ENCODE measurements at places on chromosomes 5 and 9.

DNA sequence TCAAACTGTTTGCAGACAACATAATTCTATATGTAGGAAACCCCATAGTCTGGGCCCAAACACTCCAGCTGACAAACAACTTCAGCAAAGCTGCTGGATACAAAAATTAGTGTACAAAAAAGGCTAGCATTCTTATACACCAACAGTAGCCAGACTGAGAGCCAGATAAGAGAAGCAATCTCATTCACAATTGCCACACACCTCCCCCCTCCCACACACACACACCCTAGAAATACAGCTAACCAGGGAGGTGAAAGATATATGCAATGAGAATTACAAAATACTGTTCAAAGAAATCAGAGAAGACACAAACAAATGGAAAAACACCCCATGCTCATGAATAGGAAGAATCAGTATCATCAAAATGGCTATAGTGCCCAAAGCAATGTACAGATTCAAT lies 9.0 kb downstream of the MTREX start:
- DNase-seq = no peak

DNA sequence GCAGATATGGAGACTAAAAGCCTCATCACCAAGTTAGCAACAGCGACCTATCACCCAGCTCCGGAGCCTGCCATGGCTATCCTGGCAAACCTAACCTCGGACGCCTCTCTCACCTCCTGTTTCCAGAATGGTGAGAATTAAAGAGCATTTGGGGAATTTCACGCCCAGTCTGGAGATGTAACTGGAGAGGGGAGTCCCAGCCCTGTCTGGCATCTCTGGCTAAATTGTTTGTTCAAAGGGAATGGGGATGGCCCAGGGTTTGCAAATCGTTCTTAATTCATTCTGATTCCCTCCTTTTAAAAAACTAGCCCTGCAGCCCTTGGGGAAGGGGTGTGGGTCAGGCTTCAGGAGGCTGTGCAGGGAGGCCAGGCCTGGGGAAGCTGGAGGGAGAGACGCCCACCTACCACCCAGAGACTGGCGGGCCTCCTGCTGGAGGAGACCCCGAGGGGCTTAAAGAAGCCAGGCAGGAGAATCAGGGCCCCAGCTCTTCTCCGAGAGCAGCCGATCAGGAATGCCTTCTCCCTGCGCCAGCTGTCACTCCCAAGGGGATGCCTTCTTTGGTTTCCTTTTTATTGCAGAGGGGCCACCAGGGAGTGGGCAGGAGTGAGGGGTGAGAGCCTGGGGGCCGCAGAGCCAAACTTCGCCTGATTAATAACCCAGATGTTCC lies 964 bp upstream of the COL5A1 start:
- DNase-seq = no peak

- DNase-seq = no peak
These were observed 778.3 kb downstream of the PRELID2 start for GRCh38 chr5:145056800-145057199.

- DNase-seq = no peak
These were observed 172.1 kb upstream of the GAS1 start for GRCh38 chr9:87119328-87119881.

- no peak for DNase-seq
These were observed 216.0 kb upstream of the ANKRD55 start for GRCh38 chr5:56449071-56449640.

DNA sequence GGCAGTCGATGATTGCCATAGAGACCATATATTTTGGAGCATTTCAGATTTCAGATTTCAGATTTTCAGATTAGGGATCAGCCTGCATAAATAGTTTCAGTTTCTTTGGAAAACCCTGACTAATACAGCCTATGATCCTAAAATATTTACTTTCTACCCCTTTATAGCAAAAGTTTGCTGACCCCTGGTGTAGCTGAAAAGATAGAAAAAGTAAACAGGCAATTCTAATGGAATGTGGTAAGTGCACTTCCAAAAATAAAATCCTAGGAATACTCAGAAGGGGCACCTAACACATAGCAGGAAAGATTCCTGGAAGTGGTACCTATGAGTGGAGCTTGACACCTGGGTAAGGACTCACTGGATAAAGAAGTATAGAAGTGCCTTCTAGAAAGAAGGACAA lies 34.5 kb downstream of the BAAT start:
- no peak for DNase-seq

Data from renal cortex interstitium (tissue), 15 donors.